ENCODE measurements at places on chromosomes 12 and 14.

GRCh38 chr12:48968467-48968866 lies 3.1 kb downstream of the WNT10B start:
- DNase-seq, result no peak

- no peak for DNase-seq
These were observed 147.3 kb downstream of the RBM19 start for GRCh38 chr12:113818833-113819232.

DNA sequence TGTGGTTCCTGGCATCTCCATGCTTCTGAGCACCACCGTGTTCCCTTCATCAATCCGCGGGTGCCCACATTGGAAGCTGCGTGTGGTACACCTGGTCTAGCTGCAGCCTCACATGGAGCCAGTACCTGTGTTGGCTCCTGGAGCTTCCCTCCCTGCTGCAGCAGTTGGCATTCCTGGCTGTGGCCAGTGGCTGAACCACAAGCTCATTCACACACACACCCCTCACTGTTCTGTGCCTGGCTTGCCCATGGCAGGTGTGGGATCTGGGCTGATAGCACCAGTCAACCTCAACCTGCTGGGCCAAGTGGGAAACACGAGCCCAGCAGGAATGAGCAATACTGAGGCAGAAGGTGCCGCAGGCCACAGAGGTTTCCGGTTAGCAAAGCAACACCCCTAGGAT lies 256.2 kb upstream of the LRFN5 start:
- DNase-seq, result no peak

DNA sequence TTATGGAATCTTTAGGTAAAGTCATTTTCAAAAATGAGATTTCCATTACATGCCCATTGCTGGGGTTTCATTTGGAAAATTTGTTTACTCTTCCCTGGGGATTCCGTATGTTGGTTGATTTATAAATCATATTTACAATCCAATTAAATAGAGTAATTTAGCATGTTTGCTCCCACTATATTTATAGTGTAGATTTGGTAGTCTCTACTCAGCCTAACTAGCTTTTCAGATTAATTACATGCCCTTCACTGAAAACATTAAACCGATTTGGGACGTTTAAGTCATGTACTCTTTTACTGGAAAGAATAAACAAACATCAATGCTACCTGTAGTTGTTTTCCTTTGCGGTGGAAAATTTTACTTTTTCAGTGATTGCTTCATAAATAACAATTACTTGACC lies 10.4 kb downstream of the PAX9 start:
- no peak for DNase-seq

DNA sequence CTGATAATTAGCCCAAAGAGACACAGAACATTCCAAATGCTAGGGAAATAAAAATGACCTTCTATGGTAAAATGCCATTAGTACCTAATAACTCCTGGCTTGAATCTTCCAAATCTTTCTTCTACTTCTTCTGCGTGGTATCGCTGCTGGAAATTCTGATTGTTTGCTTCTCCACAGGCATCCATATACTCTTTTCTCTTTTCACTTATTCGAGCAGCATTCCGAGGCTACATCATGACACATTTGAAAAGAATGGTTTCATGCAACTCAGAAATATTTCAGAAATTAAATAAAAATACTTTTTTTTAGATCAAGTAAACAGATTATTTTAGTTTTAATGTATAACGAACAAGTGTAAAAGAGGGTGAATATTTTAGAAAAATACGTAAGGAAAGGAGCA lies 18.9 kb downstream of the ZCCHC8 start:
- DNase-seq, result no peak
